ENCODE measurements at places on chromosomes 12 and 14.

GRCh38 chr14:90630171-90630806 lies 185.9 kb downstream of the TTC7B start:
- DNase-seq: no peak

DNA sequence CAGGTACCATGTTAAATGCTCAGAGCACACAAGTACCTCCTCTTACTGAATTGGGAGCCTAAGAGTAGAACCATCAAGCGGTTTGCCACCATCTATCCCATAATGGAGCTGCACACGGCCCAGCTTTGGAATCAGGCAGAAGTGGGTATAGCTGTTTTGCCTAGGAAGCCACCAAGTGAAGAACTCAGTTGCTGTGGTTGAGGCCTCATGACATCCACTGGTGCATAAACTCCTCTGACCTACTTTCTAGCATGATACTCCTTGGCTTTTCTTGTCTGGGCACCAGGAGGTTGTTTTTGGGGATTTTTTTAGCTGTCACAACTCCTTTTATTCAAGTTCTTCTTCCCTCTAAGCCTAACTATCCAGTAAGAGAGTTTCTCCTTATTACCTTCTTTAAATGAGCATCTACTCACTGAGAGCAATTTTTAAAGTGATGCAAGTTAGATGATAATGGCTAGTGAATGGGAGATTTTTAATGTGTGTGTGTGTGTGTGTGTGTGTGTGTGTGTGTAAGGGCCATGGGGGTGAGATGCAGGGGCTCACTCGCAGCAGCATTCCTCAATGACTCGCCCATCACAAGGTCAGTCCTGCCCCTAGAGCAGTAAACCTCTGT lies 20.9 kb upstream of the KRAS start:
- DNase-seq: no peak

GRCh38 chr14:56150645-56151345 lies 32.6 kb downstream of the PELI2 start:
- DNase-seq: no peak

- DNase-seq: no peak
These were observed 6.9 kb downstream of the FRMD6 start for GRCh38 chr14:51658441-51659173.

GRCh38 chr12:27504507-27504906 lies 19.5 kb upstream of the PPFIBP1 start:
- no peak for DNase-seq

- no peak for DNase-seq
These were observed 18.8 kb upstream of the BEGAIN start for GRCh38 chr14:100605706-100606686.

GRCh38 chr12:94676031-94676641 lies 25.8 kb upstream of the TMCC3 start:
- no peak for DNase-seq

DNA sequence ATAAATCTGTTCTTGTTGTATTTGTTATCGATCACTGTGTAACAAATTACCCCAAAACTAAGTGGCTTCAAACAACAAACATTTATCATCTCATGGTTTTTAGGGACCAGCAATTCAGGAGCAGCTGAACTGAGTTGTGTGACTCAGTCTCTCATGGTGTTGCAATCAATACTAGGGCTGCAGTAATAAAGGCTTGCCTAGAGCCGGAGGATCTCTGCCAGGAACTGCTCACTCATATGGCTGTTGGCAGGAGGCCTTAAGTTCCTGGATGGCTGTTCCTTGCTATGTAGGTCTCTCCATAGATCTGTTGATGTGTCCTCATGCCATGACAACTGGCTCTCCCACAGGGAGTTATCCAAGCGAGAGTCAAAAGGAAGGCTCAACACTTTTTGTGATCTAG lies 3.8 kb upstream of the PSMC6 start:
- no peak for DNase-seq

DNA sequence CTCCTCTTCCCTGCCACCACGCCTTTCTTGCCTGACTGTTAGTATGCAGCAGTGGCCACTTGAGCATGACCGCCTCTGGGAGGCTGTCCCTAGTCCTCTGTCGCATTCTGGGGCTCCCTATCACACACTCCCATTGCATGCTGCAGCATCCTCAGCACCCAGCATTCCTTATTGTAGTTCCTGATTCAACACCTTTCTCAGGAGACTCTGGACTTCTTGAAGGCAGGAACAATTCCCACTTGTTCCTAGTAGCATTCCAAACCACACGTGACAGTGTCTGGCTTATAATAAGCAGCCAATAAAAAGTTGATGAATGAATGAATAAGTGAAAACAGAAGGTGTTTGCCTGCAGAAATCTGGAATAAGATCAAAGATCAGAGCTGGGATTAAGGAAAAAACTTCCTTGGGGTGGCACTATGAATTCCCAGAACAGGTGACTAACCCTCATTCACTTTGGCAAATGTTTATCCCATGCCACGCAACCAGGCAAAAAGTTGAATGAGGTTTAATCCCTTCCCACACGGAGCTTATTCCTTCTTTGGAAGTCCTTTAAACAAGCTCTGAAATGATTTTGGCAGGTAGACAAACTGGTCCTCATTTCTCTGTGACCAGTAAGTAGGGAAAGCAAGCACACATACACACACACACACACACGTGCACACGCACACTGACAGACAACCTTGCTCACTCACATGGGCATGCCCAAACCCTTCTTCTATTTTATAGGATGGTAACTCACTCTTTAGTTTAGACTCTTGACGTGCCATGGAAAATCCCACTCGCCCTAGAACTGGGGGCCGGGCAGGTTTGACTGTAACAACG lies 26.5 kb downstream of the NTF3 start:
- no peak for DNase-seq

GRCh38 chr14:92500491-92500941 lies 13.1 kb upstream of the RIN3 start:
- DNase-seq: no peak

DNA sequence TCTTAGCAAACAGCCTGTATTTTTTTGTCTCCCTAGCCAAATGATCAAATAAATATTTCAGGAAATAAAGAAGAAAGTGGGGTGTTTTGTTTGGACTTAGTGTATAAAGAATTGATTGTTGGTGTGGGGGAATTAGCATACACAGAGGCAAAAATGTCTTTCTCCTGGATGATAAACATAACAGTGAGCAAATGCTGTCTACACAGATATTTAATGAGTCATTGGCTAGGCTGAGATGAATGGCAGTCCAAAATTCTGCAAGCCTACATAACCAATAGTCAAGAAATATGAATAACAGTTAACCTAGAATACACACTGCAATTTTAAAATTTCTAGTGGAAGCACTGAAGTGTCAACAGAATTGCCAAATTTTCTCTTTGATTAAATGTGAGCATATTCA lies 35.8 kb downstream of the MYF5 start:
- no peak for DNase-seq

DNA sequence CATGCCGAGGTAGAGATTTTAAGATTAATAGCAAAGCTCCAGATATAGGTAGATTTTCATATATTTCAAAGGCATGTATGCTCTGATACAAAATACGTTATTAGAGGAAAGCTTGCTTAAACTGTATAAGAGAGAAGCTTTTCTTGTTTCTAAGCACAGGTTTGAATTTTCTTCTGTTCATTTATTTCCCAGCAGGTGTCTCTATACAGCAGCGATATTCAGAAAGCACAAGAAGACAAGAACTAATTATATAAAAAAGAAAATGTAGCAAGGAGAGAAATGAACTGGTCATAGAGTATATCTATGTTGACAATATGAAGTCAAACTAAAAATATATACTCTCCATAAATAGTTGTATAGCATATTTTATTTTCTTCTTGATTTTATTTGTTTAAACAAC lies 307.4 kb upstream of the NOVA1 start:
- no peak for DNase-seq

GRCh38 chr12:68170726-68171125 lies 11.2 kb upstream of the IFNG start:
- DNase-seq: no peak

- DNase-seq: no peak
These were observed 4.9 kb downstream of the WSB2 start for GRCh38 chr12:118055865-118056773.

- DNase-seq: no peak
These were observed 22.2 kb upstream of the ABCD4 start for GRCh38 chr14:74324931-74325361.

DNA sequence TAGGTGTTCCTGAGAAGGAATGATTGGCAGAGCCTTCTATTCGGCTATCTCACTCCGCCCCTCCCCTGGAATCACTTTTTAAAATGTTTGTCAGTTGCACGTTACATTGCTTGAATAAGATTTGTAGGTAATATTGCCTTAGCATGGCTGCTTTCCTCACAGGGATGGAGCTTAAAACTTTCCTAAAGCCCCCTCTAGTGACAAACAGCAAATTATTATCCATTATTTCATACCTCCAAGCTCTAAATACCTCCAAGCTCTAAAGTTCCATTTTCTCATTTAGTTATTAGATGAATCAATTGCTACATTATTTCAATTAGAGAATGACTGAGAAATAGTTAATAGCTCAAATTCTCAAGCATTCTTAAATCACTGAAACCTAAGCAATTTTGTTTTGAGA lies 5.1 kb upstream of the SPATA7 start:
- no peak for DNase-seq

- no peak for DNase-seq
These were observed 580.4 kb downstream of the VRK1 start for GRCh38 chr14:97377550-97377949.

DNA sequence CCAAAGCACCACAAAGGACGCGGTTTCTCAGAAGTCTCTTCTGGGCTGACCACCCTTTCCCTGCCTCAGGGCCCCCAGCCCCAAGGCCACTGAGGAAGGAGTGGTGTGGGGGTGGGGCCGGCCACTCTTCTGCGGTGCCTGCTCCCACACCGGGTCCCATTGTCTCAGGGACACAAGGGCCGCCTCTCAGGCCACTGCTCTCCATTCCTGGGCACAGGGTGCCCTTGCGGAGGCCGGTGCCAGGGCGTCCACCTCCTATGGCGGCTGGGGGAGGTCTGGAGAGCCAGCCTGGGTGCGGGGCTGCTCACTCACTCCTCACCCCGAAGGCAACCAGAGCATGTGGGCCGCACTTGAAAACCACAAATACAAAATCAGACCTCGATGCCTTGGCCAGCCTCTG lies 44.1 kb downstream of the PRIMA1 start:
- no peak for DNase-seq

- no peak for DNase-seq
These were observed 370.3 kb downstream of the BCL11B start for GRCh38 chr14:98901511-98902205.

DNA sequence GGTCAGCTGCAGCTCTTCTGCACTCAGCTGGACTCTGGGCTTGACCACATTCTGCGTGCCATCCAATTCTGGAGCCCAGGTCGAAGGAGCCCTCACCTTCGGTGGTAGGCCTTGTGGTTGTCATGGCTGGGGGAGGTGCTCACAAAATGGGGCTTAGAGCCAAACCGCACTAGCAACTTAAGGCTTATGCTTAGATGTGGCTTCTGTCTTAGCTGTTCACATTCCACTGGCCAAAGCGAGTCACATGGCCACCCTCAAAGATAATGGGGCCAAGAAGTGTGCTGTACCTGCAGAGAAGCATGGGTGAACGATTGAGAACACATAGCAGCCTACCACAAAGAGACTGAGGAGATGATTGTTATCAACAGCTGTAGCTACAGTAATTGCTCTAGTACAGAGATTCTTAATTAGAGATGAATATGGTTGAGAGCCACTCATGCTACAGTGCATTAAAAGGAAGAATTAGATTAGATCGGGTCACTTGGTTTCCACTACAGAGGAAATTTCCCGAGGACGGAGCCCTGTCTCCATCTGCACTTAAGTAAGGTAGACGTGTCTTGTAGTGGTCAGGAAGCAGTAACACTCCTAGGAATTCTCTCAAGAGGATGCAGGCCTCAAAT lies 334.6 kb upstream of the FKBP4 start:
- DNase-seq: no peak

DNA sequence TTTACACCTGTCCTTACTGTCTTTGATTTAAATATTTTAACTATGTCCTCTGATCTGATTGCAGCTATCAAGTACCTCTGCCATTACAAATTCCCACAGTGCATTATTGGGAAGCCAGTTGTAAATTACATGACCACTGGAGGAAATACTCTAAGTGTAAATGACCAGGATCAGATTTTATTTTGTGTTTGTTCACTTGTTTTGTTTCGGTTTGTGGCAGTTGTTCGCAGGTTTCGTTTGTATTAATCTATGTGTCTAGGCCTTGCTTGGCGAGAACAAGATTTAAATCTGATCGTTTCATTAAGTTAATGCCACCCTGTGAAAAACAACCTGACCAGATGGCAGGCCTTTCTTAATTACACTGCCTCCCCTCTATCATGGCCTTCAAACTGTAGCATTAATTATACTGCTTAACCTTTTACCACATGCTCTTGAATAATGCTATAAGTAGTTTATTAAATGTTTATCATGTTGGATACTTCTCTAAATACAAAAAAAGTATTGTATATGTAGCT lies 990.1 kb downstream of the TMTC2 start:
- no peak for DNase-seq

DNA sequence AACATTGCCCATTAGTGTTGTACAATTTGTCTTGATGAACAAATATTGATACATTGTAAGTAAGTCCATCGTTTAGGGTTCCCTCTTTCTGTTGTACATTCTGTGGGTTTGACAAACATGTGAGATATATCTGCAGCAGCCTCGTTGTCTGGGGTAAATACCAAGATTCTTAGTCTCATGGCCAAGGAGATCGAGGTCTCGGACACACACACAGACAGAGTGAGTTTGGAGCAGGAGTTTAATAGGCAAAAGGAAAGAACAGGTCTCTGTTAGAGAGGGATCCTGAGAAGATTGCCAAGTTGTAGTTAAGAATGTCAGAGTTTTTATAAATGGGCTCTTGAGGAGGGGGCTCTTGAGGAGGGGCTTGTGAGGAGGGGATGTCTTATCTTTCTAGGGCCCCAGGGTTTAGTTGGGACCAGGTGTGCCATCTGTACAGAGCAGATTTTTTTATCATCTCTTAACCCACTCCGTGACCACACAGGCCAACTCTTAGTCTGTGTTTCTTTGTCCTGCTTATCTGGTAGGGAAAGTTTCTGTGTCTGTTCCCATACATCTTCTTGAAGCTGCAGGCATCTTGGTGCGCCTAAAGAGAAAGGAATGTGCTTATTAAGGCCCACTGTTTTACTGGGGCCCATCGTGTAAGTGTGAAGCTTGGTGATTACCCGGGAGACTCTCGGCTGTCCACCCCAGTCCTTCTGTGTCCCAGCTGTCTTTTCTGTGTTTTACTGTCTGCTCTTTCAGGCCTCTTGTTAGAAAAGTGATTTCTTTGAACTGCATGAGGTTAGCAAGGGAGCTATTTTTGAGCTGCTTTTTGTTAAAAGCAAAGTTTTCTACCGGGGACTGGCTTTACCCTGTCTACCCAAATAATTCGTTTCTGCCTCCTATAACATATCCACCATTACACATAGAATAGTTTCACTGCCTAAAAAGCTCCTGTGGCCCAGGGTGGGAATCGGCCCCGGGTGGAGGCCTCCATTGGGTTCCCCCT lies 22.4 kb upstream of the CLEC2D start:
- no peak for DNase-seq

- no peak for DNase-seq
These were observed 4.9 kb downstream of the AMN start for GRCh38 chr14:102927346-102927877.

- DNase-seq: peak; percentile 64
These were observed 804 bp downstream of the GAPDH start for GRCh38 chr12:6534945-6535696.

- no peak for DNase-seq
These were observed 67.1 kb upstream of the DDX11 start for GRCh38 chr12:31006416-31007152.

GRCh38 chr12:3161861-3162260 lies 84.7 kb downstream of the TSPAN9 start:
- no peak for DNase-seq
